ENCODE measurements at places on chromosomes 12 and 14.

DNA sequence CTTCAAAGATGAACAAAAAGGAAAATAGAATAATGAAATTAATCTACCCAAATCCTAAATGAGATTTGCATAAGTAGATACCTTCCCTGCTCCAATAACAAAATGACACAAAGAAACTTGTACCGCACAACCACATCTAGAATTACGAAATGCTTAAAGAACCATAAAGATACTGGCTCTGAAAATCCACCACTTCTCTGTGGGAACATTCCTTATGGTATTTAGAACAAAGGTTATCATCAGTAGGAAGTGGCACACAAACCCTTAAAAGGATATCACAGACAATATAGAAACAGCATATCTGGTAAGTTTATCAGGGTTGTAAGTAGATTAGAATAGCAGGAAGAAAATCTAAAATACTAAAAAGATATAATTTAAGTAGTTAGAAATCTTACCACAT lies 11.6 kb downstream of the IAPP start:
- no peak for DNase-seq

- no peak for DNase-seq
Observed at GRCh38 chr12:61356485-61356884, 903.7 kb upstream of the USP15 start.

- DNase-seq = no peak
Observed at GRCh38 chr12:51399891-51400290, 8.7 kb upstream of the GALNT6 start.

DNA sequence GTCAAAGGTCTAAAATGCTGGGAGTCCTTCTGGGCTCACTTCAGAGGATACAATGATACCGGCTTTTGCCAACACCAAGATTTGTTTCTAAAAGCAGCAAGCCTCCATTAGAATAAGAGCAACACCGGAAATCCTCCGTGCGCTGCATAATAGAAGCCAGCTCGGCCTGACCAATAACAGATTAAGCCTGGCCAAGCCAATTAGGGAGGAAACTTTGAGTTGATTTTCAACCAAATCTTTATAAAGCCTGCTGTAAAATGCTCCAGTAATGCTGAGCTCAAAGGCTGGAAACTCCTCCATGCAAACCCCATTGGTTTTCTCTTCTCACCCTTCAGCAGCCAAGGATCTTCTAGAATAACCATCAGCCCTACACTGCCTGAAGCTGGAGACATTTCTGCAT lies 150.1 kb downstream of the NTF3 start:
- DNase-seq = no peak

GRCh38 chr12:58372298-58372697 lies 430.9 kb downstream of the ATP23 start:
- no peak for DNase-seq

DNA sequence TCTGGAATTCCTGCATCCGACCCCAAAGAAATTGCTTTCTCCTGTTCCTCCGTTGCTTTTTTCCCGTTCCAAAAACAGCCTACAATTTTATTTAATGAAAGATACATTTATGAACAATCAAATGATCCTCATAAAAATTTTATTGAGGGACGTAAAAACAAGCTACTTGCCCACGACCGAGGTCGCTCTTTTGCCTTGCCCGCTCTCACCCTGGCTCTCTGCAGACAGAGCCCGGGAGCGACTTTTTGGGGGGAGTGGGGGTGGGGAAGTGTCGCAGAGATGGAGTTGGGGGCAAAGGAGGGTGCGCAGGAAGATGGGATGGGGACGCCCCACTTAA lies 1.1 kb upstream of the HOXC9 start:
- no peak for DNase-seq

GRCh38 chr14:106652494-106652893 lies 1126.1 kb downstream of the TMEM121 start:
- no peak for DNase-seq

- DNase-seq = no peak
Observed at GRCh38 chr12:53674977-53675700, 744 bp downstream of the ATP5MC2 start.

- no peak for DNase-seq
Observed at GRCh38 chr14:103097994-103098957, 3.8 kb downstream of the EXOC3L4 start.

- no peak for DNase-seq
Observed at GRCh38 chr14:58941629-58942028, 246.8 kb upstream of the DAAM1 start.
